ENCODE measurements at places on chromosomes 2 and 18.

GRCh38 chr2:27720004-27720551 lies 51.4 kb upstream of the MRPL33 start:
- no peak for DNase-seq

GRCh38 chr2:10234409-10235094 lies 68.2 kb upstream of the HPCAL1 start:
- no peak for DNase-seq

DNA sequence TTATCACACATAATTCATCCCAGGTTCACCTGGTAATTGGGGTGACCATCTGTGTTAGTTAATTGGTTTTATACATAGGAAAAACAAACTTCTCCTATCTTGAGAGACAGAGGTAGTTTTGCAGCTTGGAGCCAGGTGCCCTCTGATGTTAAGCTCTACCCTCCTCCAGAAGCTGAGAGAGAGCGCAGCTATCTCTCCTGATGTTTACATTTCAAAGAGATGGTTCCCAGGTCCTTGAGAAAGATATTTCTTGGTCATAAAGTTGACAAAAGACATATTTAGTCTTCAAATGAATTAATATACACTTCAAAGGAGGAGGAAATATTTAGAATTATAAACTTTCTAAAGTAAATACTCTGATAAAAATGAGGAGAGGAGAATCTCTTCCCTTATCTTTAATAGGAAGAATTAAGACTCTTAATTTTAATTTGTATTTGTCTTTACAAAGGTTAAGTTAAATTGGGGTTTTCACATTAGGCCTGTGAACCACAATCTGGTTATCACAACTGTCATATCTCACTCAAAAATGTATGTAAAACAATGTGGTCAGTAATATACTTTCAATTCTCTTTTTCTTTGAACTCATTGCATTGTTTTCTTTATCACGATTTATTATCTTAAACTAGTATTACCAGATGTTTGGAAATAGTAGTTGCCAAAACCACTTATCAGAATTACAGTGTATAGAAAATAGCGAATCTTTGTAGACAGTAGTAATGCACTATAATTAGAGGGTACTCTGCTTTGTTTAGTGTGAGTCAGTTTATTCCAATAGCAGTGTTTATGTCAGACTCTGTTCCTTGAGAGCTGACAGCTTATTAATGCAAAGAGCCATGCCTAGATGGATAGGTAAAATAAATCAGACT lies 26.8 kb downstream of the SERPINB4 start:
- DNase-seq = no peak

DNA sequence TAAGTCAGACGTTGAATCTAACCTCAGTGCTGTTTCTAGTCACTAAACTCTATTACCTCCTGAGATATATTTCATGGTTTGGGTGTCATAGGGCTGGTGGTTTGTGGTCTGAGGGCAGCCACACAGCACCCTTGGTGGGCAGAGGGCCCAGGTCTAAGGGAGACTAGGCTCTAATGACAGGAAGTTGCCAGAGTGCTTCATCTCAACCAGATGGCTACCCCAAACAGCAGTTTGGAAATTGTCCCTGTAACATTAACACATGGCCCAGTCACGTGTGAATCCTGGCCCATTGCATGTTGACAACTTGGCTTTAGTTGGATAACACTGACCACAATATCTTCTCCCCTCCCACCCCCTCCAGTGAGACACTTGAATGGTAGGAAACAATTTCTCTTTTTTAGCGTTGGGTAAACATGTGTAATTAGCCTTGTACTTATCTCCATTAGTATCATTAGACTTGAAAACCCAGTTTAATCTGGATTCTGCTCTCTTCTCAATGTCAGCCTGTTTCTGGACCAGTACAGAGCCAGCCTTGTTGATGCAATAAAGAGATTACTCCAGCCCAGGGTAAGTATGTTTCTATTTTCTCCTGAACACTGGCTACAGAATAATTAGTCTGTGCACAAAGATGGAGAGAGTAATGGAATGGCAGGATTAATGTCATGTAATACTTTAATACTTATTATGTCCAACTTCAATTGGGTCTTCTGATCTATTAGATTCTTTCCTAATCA lies 187.8 kb upstream of the SIX3 start:
- DNase-seq = no peak

DNA sequence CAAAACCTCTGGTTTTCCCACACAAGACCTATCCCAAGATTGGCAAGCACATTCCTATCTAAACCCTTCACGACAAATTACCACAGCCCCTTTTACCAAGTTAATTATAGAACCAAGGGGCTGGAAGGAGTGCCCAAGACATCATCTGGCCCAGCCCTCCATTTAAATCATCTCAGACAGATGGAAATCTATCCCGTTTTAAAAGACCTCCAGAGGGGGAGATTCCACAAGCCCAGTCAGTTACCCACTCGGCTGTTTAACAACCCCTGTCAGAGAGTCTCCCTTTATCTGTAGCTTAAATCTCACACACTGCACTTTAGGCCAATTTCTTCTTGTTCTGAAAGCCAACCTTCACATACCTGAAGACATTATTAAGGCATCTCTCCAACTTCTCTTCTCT lies 179.1 kb upstream of the MEIS1 start:
- DNase-seq = no peak

- no peak for DNase-seq
Measured at GRCh38 chr18:32139835-32140283, 48.2 kb downstream of the RNF138 start.

GRCh38 chr2:180655842-180656454 lies 324.5 kb upstream of the UBE2E3 start:
- DNase-seq = no peak

DNA sequence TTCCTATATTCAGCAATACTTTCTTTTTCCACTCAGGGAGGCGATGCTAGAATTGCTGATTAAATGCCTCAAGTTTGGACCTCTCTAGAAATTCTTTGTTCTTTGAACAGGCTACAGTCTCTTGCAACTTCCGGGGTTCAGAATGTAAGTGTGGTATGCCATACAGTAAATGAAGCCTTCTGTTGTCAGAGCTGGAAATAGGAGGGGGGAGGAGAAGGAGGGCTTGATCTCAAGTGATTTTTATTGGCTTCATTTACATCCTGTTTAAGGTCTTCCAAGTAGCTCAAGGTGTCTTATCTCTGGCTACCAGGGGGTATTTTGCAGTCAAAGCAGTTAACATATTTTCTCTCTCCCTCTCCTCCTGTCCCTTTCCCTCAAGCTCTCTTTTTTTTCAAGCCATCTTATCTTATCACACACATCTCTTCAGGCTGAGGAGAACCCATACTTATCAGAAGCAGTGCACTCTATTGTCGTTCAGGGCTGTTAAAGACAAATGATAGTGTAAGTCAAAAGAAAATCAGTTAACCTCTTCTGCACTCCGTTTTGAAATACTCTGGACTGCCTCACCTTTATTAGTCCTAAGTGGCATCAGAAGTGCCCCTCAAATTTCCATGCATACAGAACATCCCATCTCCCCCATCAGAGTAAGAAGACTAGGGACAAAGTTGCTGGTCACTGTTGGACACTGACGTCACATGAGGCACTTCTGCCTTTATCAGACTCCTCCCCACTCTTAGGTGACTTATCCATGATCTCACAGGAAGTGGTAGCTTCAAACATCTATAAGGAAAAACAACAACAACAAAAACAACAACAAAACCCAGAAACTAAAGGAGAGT lies 112.2 kb downstream of the ZNF521 start:
- DNase-seq = no peak

DNA sequence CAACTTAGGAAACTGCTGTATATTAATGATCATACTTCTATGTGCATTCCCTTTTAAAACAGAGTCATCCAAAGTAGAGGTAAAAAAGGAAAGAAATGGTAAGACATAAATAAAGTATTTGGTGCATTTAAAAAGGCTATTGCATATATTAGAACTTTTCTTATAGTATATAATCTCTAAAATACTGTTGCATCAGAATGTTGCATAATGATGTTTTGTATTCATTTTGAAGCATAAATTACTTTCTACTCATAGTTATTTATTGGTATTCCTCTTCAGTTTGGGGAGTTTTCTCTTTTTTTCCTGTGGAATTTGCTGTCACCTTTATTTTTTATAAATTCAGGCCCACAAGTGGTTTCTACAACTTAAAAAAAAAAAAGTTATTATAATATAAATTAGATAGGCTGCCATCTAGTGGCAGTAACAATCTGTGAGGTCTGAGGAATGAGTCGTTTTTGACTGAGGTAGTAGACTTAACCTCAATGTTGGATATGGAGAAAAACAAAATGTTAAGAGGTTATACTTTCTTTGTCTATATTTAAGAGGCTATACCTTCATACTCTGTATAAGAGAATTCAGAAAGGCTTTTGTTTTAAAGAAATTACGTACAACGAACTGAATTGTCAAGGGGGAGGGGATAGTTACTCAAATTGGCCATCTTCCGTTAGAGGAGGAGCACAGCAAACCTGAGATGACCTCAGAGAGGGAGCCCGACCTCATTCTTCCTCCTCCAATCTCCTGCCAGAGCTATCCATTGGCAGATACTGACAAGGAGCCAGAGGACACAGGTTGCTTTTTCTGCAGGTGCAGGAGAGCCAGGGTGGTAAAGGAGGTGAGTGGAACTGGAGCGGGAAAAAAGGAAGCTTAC lies 23.8 kb downstream of the ANKAR start:
- DNase-seq = no peak

DNA sequence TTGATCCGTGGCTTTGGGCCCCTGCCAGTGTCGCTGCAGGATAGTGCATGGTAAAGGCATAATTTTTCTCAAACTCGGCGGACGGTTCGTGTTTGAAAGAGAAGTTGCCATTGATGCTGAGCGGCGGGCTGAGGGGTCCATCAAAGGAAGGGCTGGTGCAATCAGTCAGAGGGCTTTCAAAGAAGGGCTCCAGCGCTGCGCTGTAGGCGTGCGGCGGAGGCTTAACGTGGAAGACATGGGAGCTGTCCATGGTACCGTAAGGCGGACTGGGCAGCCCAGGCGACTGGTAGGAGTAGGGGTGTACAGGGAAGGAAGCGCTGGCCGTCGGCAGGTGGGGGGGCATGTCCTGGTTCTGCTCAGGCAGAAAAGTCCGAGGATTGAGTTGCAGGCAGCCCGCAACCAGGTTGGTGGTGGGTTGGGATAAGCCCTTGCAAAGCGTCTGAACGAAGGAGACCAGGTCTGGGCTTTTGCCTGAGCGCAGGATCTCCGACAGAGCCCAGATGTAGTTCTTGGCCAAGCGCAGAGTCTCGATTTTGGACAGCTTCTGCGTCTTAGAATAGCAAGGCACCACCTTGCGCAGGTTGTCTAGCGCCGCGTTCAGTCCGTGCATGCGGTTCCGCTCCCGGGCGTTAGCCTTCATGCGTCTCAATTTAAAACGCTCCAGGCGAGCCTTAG lies 2.3 kb downstream of the NEUROD1 start:
- DNase-seq = peak; percentile 7

GRCh38 chr2:101887328-101887727 lies 104.4 kb upstream of the IL1R2 start:
- DNase-seq = no peak

DNA sequence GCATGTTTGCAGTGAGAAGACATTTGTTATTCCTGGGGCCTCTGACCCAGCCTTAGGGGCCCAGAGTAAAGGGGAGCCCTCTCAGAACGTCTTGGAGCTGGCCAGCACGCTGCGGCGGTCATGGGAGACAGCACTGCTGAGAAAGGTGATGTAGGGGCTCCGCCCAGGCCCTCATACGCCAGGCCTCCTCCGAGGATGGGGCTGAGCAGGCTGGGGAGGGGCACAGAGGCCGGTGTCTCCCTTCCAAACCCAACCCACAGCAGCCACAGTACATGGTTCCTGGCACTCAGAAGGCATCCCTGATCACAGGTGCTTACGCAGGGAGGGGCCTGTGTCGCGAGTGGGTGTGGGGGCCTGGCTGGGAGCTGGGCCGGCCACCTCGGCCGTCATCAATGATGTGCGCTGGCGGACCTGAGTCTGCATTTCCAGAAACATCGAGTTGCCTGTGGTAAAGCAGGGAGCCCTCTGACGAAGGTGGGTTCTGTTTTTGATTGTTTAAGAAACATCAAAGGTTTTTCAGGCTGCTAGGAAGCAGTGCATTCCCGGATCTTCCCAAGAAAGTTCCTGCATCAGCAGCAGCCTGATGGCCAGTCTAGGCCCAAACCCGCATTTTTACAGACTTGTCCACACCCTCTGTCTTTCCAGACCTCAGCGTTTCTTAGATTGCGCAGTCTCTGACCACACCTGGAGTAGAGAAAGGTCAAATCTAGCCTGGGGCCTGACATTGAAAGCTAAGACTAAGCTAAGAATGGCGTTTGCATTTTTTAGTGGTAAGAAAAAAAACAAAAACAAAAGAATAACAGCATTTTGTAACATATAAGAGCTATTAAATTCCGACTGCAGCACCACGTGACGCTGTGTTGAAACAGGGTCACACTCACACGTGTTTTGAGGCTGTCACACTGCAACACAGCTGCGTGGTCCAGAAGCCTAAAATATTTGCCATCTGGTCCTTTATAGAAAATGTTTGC lies 51.2 kb upstream of the PXDN start:
- DNase-seq = no peak

DNA sequence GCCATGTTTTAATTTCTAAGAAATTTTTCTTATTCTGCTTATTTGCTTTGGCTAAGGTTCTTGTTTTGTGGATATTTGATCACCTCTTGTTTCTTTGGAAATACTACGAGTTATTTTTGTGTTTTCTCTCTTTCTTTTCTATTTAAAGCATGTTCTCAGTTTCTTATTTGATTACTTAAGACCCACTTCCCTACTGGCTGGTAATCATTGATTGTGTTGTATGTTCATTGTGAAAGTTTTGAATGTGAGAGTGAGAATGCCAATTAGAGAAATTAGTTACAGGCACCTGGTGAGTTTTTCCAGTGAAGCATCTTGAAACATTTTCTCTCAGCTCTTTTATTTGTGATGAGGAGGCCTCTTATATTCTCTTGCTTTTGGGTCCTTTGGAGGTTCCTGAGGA lies 226.7 kb upstream of the MC4R start:
- DNase-seq = no peak

GRCh38 chr2:111945444-111946293 lies 47.3 kb downstream of the MERTK start:
- no peak for DNase-seq

DNA sequence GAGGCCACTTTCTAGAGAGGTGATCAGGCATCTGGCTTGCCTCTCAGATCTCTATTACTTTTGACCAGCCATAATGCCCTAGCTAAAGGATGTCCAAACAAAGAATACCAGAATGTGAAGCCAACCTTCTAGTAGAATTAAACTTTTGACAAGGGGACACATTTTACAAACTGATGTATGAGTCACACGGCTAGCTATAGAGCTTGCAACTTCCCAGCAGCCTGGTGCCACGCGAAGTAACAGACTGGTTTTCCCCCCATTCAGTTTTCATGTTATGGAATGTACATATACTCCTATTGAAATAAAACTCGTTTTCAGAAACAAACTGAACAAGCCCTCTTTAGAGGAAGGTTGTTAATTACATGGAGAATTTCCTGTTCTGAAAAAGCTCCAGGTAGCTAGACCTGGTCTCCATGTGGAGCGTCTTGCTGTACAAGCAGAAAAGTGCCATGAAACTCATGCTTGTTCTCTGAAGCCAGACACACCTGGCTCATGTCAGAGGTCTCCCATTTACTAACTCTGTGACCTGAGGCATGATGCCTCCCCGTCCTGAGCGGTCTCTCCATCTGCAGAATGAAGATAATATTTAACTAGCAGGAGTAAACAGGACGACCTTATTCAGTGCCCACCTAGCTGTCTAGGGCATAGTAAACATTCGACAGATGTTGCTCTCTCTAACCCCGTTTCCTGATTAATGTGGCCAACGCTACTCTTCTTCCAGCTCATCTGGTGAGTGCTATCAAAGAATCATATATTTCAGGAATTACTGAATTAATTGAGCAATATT lies 81.5 kb upstream of the MAP3K20 start:
- DNase-seq = no peak

All from stimulated activated CD4-positive, alpha-beta T cell treated with anti-CD3 and anti-CD28 coated beads, TNF-alpha, amount 100 ng/mL, for 1 hour (primary cell).